ENCODE measurements at places on chromosomes 4 and X.
A peak's percentile ranks its signal among the peaks of the same experiment; 100 is the strongest.

DNA sequence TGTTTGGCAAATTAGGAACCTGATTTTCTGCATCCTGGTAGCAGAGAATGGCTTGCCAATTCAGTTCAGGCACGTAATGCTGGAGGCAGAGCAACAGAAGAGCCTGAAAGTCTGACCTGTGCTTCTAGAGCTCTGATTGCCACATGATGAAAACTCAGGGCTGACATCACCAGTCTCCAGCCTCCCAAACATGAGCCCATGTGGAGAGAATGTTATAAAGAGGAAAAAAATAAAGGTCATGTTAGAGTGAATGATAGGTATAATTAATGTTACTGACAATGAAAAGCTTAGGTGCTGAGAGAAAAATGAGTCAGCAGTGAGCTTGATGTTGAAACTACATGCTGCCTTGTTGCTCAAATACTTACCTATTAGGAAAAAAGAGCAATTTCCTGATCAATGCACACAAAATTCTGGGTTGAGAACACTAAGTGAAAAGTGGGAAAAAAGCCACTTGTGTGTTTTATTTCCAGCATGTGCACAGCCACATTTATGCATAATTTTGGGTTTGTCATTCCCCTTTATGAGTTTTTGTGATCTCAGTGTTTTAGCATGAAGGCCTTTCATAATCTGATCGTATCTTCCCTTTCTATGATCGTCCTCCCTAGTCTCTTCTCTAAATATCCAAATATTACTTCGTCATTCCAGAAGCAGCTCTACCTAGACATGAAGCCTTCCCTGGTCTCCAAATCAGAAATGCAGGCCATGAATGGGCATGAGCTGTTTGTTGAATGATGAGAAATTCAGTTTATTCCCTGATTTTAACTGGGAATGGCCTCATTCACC is 113.3 kb upstream of the CPEB2 start:
- DNase-seq, result no peak
- no peaks in the 10 kb centered on the region for H3K27me3 ChIP-seq
- no peak overlapping the region for H3K27ac ChIP-seq

GRCh38 chrX:118623062-118623461 is 104.3 kb upstream of the IL13RA1 start:
- no peaks in the 10 kb centered on the region for H3K27me3 ChIP-seq
- H3K4me1 ChIP-seq, result no peaks in the 10 kb centered on the region
- H3K36me3 ChIP-seq, result no peaks in the 10 kb centered on the region
- H3K4me3 ChIP-seq, result no peak overlapping the region

DNA sequence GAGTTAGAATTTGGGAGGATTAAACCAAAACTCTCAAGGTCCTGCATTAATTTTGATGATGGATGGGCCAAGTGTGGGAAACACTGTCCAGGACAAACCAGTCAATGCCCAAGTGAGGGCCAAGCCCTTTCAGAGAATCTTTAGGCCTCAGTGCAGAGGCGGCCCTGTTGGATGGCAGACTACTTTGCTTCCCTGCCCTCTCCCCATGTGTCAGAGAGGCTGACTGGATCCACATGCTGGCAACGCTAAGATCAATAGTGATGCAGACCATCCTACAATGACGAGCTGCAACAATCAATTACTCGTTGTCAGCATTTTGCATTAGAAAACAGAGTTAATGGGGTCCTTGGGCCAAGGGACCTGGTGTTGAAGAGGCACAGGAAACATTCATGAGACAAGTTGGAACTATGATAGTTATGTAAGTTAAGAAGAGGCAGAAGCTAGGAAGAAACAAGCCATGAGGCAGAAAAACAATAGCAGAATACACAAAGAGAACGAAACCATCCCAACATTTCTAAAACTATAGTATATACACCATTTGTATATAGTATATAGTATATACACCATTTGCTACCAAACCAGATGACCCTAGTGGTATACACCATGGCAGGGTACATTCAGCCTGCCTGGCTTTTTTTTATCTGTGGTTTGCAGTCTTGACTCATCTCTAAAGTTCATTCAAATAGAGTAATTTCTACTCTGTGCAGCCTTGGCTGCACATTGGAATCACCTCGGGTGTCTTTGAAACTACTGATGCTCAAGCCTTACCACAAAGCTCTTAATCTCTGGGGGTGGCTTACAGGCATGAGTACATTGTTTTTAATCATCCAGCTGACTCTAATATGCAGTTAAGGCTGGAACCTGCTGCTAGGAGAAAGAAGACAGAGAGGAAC is 147.7 kb upstream of the GYPA start:
- H3K27ac ChIP-seq, result no peak overlapping the region
- no peaks in the 10 kb centered on the region for H3K36me3 ChIP-seq
- H3K27me3 ChIP-seq, result no peaks in the 10 kb centered on the region
- DNase-seq, result no peak
- no peak overlapping the region for H3K4me3 ChIP-seq
- no peaks in the 10 kb centered on the region for H3K4me1 ChIP-seq

- H3K27ac ChIP-seq, result no peak overlapping the region
- no peak overlapping the region for H3K4me3 ChIP-seq
- no peak for DNase-seq
- no peaks in the 10 kb centered on the region for H3K36me3 ChIP-seq
These were observed 140.9 kb downstream of the HNRNPD start for GRCh38 chr4:82232891-82233290.

GRCh38 chrX:23559975-23560374 is 107.3 kb upstream of the PRDX4 start:
- H3K27ac ChIP-seq, result no peak overlapping the region
- H3K36me3 ChIP-seq, result no peaks in the 10 kb centered on the region
- no peaks in the 10 kb centered on the region for H3K27me3 ChIP-seq
- H3K4me1 ChIP-seq, result no peaks in the 10 kb centered on the region

DNA sequence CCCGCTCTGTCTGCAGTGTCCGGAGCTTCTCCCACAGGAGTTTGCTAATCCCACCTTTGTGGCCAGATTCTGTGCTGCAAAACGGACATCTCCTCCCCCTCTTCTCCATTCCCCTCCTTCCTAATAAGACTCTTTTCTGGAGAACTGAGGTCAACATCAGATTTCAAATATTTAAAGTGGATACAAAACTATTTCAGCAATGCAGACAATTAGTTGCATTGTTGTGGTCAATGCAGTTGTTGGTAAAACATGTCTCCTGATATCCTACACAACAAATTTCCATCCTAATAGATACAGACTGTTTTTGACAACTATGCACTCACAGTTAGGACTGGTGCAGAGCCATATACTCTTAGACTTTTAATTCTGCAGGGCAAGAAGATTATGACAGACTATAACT is 5.1 kb upstream of the MCUB start:
- no peak overlapping the region for H3K27ac ChIP-seq
- no peak overlapping the region for H3K4me3 ChIP-seq
- no peak for DNase-seq
- peaks cover 5% of the 10 kb centered on the region for H3K4me1 ChIP-seq

DNA sequence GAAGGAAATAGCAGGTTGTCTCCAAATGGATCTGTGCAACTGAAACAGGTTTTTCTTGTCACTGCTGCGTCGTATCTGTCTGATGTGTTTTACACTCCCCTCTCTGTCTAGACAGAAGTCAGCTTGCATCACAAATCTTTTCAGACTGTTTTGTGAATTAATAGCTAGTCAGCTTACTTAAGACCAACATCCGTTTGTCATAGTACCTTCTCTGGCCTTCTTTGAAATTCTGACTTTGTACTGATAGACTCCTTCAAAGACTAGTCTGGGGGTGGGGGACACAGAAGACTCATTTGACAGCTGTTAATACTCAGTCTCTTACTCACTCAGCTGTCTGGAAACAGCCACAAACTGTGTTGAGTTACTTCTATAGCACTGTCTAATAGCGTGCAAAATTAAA is 197.8 kb downstream of the PALLD start:
- H3K36me3 ChIP-seq, result peaks cover 15% of the 10 kb centered on the region
- peaks cover 5% of the 10 kb centered on the region for H3K4me1 ChIP-seq
- DNase-seq, result peak; percentile 89
- no peak overlapping the region for H3K4me3 ChIP-seq

GRCh38 chrX:15014281-15014680 is 141.1 kb downstream of the MOSPD2 start:
- no peak overlapping the region for H3K4me3 ChIP-seq
- DNase-seq, result no peak
- no peak overlapping the region for H3K27ac ChIP-seq
- H3K27me3 ChIP-seq, result no peaks in the 10 kb centered on the region

DNA sequence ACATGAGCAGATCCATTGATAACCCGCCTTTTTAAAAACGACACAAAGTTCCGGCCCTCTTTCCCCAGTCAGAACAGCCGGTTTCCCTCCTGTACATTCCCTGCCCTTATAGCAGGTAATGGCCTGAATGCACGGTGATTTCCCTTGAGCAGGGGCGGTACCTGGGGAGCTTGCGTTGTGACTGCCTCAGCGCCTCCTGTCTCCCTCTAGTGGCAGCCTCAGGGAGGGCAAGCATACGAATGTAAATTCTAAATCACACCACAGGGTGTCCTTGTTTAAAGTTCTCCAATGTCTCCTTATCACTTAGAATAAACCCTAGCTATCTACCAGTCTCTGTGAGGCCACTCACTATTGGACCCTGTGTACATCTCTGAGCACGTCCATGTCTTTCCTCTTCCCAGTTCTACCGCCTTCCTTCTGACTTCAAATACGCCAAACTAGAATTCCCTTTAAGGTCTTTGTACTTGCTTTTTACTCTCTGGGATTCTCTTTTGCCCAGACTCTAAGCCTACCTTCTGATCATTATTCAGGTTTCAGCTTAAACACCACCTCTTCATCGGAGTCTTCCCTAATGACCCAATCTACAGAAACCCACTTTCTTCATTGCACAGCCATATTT is 18.4 kb upstream of the LDB2 start:
- H3K27me3 ChIP-seq, result no peaks in the 10 kb centered on the region
- H3K4me1 ChIP-seq, result no peaks in the 10 kb centered on the region
- no peaks in the 10 kb centered on the region for H3K36me3 ChIP-seq
- H3K4me3 ChIP-seq, result no peak overlapping the region
- no peak overlapping the region for H3K27ac ChIP-seq

GRCh38 chrX:132442691-132443090 is 46.1 kb downstream of the MBNL3 start:
- no peak overlapping the region for H3K4me3 ChIP-seq
- H3K27ac ChIP-seq, result no peak overlapping the region
- H3K36me3 ChIP-seq, result no peaks in the 10 kb centered on the region

- no peak overlapping the region for H3K4me3 ChIP-seq
- no peak for DNase-seq
- H3K27me3 ChIP-seq, result no peaks in the 10 kb centered on the region
- H3K36me3 ChIP-seq, result no peaks in the 10 kb centered on the region
- H3K4me1 ChIP-seq, result peaks cover 4% of the 10 kb centered on the region
These were observed 35.0 kb upstream of the BCOR start for GRCh38 chrX:40132751-40133150.

- H3K27ac ChIP-seq, result no peak overlapping the region
- H3K27me3 ChIP-seq, result no peaks in the 10 kb centered on the region
- no peak for DNase-seq
- H3K36me3 ChIP-seq, result no peaks in the 10 kb centered on the region
- no peaks in the 10 kb centered on the region for H3K4me1 ChIP-seq
These were observed 34.6 kb downstream of the COX18 start for GRCh38 chr4:73034896-73035295.

DNA sequence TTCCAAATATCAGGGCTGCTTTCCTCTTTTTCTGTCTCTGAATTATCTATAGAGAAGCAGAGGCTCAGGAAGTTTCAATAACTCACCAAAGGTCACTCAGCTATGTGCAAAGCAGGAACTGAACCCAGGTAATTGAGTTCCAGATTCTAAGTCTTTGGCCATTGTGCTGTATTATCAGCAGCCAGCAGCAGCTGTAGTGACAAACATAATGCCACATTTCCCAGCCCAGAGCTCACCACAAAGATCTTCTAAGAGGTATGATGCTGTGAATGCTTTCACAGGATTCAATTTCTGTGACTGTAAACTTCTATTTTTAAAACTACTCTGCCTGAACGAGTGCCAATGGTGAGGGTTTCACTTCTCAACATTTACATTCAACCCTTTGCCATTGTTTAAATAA is 56.4 kb downstream of the SPOCK3 start:
- no peaks in the 10 kb centered on the region for H3K4me1 ChIP-seq
- no peak overlapping the region for H3K4me3 ChIP-seq
- no peak for DNase-seq
- no peaks in the 10 kb centered on the region for H3K27me3 ChIP-seq

DNA sequence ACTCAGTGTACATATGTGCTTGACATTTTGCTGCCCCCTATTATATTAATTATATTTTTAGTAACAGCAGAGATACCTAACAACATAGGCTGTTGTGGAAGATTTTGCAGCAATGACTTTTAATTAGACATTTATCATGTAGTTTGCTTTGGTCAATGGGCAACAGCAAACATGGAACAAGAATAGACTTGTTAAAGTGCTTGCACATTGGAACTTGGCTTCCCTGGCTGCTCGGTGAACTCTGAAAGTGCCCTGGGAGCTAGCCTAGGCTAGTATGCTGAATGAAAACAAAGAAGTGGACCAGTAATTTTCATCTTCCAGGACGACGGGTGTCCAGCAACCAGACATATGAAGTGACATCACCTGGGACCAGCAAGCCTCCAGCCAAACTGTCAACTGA is 1157.1 kb downstream of the ARAP2 start:
- H3K27ac ChIP-seq, result no peak overlapping the region
- H3K4me3 ChIP-seq, result no peak overlapping the region
- DNase-seq, result no peak
- H3K4me1 ChIP-seq, result no peaks in the 10 kb centered on the region

GRCh38 chrX:19990151-19990555 is 708 bp downstream of the BCLAF3 start:
- DNase-seq, result no peak
- H3K27me3 ChIP-seq, result no peaks in the 10 kb centered on the region
- no peaks in the 10 kb centered on the region for H3K4me1 ChIP-seq
- peak overlapping the region; percentile 90 for H3K4me3 ChIP-seq

GRCh38 chrX:53357799-53358530 is 64.5 kb downstream of the SMC1A start:
- no peaks in the 10 kb centered on the region for H3K36me3 ChIP-seq
- H3K27me3 ChIP-seq, result no peaks in the 10 kb centered on the region
- no peak overlapping the region for H3K4me3 ChIP-seq
- DNase-seq, result no peak

GRCh38 chrX:40462795-40463194 is 118.0 kb upstream of the ATP6AP2 start:
- H3K4me3 ChIP-seq, result no peak overlapping the region
- H3K36me3 ChIP-seq, result no peaks in the 10 kb centered on the region
- no peak overlapping the region for H3K27ac ChIP-seq

GRCh38 chr4:166399021-166399420 is 526.0 kb downstream of the TLL1 start:
- no peak overlapping the region for H3K4me3 ChIP-seq
- DNase-seq, result peak; percentile 65
- no peaks in the 10 kb centered on the region for H3K27me3 ChIP-seq
- H3K27ac ChIP-seq, result no peak overlapping the region
- H3K36me3 ChIP-seq, result no peaks in the 10 kb centered on the region

Data from trophoblast cell (in vitro differentiated cells and primary cell).